AG09319 (cell line): ENCODE measurements at places on chromosomes 12 and 14.

GRCh38 chr14:61515436-61516117 lies 179.7 kb upstream of the HIF1A start:
- DNase-seq: no peak

- DNase-seq: peak; percentile 85
Observed at GRCh38 chr14:22822571-22823098, 7.1 kb upstream of the MRPL52 start.

- no peak for DNase-seq
Observed at GRCh38 chr14:58488550-58488949, 61.0 kb downstream of the KIAA0586 start.

- DNase-seq: no peak
Observed at GRCh38 chr12:64090047-64090446, 132.0 kb downstream of the KICS2 start.

DNA sequence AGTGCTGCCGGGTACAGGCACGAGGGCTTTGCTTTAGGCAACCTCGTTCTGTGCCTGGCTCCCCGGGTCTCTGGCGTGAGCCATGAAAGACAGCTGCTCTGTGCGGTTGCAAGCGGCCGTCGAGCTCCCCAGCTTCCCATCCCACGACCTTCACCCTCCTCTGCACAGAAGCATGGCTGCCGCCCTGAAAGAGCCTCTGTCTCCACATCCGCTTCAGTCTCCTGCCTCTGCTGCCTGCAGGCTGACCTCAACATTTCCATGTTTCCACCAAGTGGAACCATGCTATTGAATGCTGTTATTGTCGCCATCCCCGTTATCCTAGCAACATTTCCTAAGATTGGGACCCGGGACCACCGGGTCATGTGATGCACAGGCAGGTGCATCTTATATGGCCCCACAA lies 57.1 kb downstream of the KDM2B start:
- DNase-seq: no peak

- no peak for DNase-seq
Observed at GRCh38 chr14:85824526-85824925, 294.6 kb downstream of the FLRT2 start.

- no peak for DNase-seq
Observed at GRCh38 chr12:25051656-25052195, 102.8 kb upstream of the BCAT1 start.

GRCh38 chr12:49703647-49704137 lies 3.5 kb downstream of the FMNL3 start:
- DNase-seq: no peak

DNA sequence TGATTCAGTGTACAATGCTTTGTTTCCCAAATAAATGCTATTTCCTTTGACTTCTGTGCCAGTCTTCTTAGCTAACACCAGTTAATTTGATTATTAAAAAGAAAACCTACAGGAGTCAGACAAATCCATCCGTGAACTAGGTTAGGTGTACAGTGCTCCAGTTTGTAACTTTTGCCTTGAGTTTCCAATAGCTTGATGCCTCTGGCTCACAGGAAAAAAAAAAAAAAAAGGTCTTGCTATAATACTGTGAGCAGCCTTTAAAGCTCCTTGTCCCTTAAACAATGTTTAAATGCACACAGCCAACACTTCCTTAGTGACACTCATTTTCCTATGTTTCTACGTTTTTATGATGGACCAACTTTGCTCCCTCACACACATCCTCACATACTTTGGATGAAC lies 71.8 kb upstream of the TMX1 start:
- DNase-seq: no peak

- DNase-seq: no peak
Observed at GRCh38 chr14:74771399-74771798, 8.3 kb downstream of the YLPM1 start.

DNA sequence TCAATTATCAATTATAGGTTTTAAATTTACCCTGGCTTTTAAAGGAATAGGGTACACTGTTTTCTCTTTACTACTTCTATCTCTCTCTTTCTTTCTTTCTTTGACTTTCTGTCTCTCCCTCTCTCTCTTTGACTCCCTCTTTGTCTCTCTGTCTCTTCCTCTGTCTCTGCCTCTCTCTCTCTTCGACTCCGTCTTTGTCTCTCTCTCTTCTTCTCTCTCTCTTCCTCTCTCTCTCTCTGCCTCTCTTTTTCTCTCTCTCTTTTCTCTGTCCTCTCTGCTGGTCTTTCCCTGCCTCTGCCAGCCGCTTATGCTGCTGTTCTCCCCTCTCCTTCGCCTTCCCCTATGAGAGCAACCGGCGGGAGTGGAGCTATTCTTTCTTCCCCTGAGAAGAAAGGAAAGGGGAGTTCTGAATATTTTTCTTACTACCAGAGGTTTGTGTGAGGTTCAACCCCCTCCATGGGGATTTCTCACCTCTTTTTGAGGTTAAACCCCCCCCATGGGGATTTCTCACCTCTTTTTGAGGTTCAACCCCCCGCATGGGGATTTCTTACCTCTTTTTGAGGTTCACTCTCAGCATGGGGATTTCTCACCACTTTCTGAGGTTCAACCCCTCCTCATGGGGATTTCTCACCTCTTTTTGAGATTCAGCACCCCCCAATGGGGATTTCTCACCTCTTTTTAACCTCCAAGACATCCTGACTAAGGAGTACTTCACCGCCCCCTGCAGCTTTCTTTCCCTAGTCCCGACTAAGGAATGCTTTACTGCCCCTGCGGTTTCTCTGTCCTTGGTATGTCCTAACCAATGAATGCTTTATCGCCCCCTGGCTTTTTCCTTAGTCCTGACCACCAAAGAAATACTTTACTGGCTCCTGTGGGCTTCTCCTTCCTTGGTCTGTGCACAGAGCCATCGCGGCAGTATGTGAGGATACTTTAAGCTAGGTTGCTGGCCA lies 27.4 kb upstream of the DDHD1 start:
- no peak for DNase-seq

DNA sequence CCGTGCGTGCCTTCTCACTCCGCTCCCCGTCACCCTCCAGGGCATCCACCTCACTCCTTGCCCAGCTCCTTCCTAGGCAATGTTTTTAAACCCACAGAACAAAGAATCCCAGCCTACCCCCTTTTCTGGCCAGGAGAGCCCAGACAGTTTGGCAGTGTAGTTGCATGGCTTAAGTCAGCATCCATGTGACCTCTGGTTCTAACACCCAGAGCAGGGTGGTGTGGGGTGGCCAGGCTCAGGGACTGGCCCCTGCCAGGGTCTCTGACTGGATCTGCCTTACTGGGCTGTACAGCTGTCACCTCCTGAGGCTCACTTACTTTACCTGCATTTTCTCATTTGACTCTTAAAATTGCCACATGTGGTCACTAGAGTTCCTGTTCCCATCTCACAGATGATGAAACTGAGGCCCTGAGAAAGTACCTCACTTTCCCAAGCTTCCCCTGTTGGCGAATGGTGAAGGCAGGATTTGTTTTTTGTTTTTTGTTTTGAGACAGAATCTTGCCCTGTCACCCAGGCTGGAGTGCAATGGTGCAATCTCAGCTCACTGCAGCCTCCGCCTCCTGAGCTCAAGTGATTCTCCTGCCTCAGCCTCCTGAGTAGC lies 18.3 kb downstream of the SDS start:
- no peak for DNase-seq

GRCh38 chr12:71155225-71155624 lies 2.6 kb downstream of the TSPAN8 start:
- no peak for DNase-seq

DNA sequence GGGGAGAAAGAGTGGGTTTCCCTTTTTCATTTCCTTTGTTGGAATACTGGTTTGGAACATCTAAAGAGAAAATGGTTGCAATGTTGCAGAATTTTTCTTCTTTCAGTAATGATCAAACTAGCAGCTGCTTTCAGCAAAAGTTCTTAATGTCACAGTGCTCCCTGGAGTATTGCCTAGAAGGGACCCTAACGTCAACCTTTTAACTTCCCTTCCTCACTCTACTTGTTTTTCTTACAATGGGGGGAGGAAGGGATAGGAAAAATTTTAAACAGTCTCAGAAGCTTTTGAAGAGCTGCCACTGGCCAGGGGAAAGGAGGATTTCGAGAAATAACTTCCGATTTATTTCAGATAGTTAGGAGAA lies 521.8 kb downstream of the MED13L start:
- DNase-seq: no peak

DNA sequence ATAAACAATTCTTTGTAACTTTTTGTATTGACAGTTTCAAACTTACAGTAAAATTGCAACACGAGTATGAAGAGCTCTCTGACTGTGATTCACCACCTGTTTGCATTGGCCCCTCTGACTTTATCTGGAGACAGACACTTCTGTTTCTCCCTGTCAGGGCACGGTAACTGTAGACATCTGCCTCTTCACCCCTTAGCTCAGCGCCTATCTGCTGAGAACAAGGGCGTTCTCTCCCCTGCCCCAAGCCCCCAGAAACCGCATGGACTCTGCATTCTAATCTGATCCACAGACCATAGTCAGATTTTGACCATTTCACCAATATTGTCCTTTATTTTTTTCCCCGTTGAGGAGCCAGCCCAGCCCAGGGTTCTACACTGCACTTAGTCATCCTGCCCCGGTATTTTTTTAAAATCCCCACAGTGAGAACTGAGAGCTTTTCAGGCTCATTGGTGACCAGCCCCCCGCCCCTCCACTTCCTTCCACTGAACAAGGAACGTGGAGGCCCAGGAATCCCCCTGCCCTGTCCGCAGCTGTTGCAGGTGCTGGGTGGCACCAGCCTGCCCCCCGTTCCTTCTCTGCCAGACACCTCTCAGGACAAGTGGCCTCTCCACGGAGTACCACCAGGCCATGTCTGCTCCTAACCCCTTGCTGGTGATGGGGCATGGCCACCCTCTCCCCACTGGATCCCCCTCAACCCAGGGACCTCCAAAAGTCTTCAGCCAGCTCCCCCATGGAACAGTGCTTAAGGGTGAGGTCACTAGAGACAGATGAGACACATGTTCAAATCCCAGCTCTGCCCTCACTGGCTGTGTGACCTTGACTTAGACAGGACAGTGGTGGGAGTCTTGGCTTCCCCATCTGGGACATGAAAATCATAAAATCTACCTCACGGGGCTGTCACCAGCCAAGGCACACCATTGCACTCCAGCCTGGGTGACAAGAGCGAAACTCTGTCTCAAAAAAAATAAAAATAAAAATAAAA lies 11.2 kb downstream of the RHOF start:
- no peak for DNase-seq

DNA sequence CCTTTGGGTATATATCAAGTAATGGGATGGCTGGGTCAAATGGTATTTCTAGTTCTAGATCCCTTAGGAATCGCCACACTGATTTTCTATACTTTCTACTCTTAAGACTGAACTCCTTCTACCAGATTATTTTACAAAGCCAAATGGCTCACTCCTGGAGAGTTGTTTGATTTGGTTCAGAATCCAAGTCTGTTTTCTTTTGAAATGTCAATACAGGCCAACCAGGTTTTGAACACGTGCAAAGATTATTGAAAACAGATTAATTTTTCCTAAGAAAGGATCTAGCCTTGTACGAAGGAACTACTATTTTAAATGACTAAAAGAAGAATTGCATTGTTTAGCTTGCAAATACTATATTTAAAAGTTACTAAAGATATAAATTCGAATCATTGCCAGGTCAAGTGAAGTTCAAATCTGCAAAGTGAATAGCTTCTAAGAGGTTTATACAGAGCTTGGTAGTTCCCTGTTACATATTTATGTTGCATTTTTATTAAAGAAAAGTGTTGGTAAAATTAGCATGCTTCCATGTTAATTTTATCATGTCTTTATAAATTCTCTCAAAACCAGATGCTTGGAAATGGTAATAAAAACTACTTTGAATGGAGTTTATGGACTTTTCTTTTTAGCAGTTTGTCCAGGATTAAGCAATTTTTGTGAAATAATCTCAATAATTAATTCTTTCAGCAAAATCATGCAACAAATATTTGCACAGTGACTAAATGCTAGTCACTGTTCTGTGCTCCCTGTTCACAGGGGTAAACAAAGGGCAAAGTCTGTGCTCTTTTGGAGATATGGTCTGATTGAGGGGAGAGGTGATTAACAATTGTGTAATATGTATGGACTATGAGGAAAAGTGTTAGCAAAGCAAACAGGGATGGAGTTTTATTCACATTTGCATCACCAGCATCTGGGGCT lies 38.9 kb downstream of the GPR65 start:
- no peak for DNase-seq

- no peak for DNase-seq
Observed at GRCh38 chr14:20684662-20685456, 499 bp downstream of the RNASE4 start.

- DNase-seq: no peak
Observed at GRCh38 chr12:10558789-10559188, 53.1 kb downstream of the EIF2S3B start.

- no peak for DNase-seq
Observed at GRCh38 chr14:94115058-94115591, 4.6 kb downstream of the IFI27 start.

- DNase-seq: no peak
Observed at GRCh38 chr12:48938805-48939204, 13.5 kb upstream of the FKBP11 start.

DNA sequence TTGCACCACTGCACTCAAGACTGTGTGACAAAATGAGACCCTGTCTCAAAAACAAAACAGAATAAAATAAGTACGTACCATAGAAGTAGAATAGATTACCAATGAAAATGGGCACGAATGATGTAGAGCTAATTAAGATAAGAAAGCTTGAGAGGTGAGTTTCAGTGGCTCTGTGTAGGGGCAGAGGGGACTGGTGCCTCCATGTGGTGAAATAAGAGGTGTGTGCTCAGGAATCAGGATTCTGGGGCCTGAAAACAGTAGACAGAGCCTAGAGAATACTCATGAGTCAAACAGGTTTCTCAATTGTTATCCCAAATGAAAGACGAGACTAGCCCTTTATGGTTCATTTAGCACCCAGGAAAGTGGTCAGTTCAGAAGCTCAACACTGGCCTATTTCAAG lies 1145.1 kb downstream of the FLRT2 start:
- DNase-seq: no peak

DNA sequence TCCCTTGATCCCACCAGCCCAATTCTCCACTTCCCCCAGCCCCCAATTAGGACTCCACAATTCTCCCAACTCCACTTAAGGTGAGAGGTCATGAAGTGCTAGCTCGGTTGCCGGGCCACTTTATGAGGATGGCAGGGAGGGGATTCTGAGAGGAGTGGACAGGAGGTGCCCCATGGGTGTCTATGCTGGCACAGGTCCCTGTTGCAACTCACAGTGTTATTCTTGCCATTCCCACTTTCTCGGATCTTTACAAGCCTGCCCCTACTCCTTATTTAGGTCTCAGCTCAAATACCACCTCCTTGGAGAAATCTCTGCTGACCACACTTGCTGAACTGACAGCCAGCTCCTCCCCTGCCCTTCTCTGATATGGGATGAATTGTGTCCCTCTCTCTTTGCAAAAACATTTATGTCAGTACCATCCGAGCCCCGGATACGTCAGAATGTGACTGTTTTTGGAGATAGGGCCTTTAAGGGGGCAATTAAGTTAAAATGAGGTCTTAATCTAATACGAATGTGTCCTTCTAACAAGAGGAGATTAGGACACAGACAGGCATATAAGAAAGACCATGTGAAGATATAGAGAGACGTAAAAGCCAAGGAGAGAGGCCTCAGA lies 4.2 kb upstream of the LGALS3 start:
- DNase-seq: no peak

- DNase-seq: no peak
Observed at GRCh38 chr12:64580681-64581080, 29.6 kb upstream of the RASSF3 start.
